Activated CD8-positive, alpha-beta memory T cell treated with anti-CD3 and anti-CD28 coated beads, Interleukin-2, amount 50 U/mL, for 4 hours (primary cell): ENCODE measurements at places on chromosomes 2 and 18.

DNA sequence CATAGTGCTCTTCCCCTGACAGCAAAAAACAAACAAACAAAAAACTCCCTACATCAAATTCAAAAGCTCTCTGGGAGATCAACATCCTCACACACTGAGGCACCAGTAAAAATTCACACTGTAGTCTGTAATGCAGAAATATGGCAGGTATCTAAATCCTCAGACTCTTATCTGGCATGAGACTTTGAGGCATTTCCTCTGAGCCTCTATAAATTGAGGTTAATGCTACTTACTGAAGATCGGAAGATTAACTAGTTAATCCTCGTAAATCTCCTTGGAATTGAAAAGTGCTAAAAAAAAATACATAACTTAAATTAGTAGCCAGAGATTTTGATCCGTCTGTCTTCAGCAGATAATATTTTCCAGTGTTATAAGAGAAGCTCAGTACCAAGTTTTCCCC is 65.0 kb downstream of the AP1S3 start:
- DNase-seq = no peak

- no peak for DNase-seq
Observed at GRCh38 chr18:11112286-11112685, 37.1 kb downstream of the PIEZO2 start.

DNA sequence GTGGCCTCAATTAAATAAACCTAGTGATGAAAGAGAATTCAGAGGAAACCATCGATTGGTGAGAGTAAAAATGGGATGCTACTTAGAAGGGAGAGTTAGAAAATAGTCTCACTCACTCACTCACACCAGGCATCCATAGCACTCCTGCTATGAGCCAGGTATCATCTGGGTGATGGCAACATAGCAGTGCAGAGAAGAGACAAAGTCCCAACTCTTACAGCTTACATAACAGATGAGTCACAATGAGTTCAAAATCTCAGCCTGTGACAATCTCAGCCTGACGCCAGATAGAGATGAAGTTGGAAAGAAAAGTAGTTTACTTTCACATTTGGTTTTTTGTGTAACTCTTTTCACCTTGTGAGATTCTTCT is 55.4 kb upstream of the THOC1 start:
- no peak for DNase-seq

- DNase-seq = no peak
Observed at GRCh38 chr2:101534149-101534611, 59.3 kb upstream of the RFX8 start.

- DNase-seq = no peak
Observed at GRCh38 chr18:73060666-73061288, 193.0 kb upstream of the NETO1 start.

DNA sequence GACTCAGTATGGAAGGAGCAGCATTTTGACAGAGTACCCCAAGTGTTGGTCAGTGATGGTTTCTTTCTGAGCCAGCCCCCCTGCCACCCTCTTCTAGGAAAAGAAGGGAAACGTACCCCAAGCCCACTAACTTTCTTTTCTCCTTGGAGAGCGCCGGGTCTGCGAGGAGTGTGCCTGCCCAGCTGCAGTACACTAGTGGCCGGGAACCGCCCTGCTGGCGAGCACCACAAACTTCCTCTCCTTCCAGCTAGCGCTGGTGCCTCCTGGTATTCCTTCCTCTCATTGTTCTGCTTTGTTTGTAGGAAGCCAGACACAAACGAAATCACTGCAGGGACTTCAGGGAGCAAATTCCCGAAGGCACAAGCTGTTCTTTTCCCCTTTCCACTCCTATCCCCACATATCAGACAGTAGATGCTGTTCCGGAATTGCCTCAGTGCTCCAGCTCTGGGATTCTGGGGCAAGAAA is 1.8 kb downstream of the CCDC85A start:
- DNase-seq = no peak

DNA sequence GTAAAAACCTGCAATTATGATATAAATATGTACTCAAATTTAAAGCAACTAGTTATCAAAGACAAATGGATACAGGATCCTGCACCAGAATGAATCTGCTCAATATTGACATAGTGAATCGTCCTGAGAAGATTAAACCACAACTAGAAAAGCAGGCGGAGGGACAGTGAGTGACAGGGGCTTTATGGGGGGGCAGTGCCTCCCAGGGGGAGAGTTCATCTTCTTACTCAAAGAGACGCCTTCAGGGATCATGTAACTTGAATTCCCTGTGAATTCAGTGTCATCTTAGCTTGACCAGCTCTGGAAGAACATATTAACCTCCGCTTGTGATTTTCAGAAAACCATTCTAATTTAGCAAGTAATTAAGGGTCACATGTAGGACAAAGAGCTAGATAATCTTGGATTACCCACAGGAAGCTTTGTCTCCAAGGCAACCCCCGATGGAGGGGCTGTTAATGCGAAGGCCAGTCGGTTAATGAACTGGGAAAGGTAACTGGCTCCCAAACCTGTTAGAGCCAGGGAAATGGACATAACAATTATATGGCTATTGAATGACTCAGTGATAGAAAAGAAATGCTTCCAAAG is 17.4 kb upstream of the LMAN1 start:
- DNase-seq = no peak

DNA sequence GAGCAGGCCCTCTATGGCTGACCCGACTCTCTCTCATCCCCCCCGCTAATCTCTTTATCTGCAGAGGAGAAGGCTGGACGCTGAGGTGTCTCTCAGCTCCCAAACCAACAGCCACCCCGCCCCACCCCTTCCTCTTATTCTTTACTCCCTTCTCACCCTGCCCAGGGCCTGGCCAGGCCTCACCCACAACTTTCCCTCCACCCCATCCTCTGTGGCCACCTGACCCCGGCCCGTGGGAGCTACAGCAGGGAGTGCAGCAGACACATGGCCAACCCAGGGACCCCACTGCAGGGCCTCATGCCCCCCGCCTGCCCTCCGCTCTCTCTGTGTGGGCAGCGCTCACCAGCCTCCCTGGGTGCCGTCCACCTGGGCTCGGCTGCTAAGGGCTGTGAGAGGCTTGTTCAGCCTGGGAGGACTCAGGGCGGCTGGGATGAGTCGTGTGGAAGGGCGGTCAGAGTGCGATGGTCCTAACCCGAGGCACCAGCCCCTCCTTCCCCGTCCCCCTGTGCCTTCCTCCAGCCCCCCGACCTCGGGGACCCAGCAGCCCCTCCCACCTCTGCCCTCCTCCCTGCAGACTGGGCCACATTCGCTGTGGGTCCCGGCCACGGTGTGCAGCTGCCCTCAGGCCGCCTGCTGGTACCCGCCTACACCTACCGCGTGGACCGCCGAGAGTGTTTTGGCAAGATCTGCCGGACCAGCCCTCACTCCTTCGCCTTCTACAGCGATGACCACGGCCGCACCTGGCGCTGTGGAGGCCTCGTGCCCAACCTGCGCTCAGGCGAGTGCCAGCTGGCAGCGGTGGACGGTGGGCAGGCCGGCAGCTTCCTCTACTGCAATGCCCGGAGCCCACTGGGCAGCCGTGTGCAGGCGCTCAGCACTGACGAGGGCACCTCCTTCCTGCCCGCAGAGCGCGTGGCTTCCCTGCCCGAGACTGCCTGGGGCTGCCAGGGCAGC is 6.8 kb downstream of the NEU4 start:
- no peak for DNase-seq

DNA sequence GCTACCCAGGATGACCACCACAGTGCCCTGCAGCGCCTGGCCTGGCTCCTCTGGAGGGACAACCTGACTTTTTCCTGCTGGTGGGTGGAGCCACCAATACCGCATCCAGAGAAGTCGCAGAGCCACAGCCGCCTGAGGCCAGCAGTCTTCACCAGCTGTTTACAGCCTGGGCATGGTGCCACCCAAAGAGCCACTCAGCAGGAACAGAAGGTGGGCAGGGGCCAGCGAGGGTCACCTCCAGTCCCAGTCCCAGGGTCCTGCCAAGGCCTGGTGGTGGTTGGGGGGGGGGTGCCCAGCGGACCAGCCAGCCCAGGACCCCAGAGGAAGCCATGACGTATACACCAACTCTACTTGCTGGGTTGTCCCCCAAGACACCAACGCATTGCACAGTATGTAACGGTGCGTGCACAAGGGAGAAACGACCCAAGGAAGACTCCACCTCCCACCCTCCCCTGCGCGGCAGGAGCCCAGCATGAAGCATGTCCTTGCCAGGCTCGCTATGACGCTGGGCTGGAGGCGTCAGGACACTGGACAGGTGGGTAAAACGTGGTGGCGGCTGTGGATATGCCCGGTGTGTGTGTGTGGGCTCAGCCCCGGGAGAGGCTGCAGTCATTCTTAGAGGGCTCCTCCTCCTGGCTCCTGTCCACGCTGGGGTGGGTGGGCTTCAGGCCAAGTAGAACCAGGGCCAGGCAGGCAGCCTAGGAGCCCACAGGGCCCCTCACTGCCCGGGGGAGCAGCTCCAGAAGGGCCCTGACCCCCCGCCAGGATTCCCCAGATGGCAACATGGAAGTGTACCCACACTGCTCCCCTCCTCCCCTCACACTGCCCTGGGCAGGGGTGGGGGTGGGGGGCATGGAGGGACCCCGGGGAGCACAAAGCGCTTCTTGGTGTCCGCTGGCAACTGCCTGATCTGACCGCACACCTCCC is 49.3 kb downstream of the HS6ST1 start:
- no peak for DNase-seq

DNA sequence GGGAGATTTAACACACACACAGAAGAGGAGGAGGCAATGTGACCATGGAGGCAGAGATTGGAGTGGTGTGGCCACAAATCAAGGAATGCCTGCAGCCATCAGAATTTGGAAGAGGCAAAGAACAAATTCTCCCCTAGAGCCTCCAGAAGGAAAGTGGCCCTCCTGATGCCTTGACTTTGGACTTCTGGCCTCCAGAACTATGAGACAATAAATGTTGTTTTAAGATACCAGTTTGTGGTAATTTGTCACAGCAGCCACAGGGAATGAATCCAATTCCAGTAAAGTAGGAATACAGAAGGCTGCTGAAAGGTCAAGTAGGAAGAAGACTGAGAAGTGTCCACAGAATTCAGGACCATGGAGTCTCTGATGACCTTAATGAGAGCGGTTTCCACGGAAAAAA is 18.1 kb downstream of the PAIP2B start:
- no peak for DNase-seq

DNA sequence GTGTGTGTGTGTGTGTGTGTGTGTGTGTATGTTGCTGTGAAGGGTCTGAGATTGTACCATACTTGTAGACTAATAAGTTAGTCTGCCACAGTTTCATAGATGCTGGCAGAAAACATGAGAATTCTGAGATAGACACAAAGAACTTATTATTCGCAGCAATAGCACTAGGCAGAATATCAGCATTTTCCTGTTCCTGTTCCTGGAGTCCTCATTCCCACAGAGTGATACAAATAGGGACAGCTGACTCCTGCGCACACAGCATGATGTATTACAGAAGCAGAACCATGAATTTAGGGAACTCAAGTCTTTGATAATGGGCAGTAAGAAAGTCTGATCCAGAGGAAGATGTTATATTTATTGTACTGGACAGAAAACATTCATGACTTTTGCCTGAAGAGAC is 1466.3 kb downstream of the DPP10 start:
- DNase-seq = no peak

- peak; percentile 67 for DNase-seq
Observed at GRCh38 chr2:64522843-64523428, 1.2 kb upstream of the AFTPH start.

- no peak for DNase-seq
Observed at GRCh38 chr2:58967736-58968135, 726.6 kb upstream of the FANCL start.

GRCh38 chr2:78861546-78861945 is 164.0 kb upstream of the REG3G start:
- no peak for DNase-seq

- no peak for DNase-seq
Observed at GRCh38 chr2:70658476-70658875, 104.8 kb upstream of the TGFA start.

DNA sequence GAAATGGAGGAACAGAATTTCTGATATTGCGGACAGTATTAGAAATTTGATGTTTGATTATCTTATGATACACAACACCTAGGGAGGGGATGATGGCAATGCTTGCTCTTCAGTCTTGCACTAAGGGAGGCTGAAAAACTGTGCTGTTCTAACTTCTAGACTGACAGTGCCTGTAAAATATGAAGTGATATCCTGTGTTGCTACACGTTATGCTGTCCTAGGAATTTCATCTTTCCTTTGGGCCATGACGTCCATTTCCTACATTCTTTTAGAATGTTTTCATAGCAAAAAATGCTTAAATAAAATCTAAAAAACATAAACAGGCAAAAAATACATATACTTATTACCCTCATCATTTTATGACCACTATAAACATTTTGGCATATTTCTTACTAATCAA is 55.3 kb downstream of the OSBPL1A start:
- DNase-seq = no peak

- DNase-seq = no peak
Observed at GRCh38 chr18:33673689-33674088, 95.7 kb downstream of the ASXL3 start.

- DNase-seq = no peak
Observed at GRCh38 chr18:12308386-12309100, 502 bp downstream of the TUBB6 start.

DNA sequence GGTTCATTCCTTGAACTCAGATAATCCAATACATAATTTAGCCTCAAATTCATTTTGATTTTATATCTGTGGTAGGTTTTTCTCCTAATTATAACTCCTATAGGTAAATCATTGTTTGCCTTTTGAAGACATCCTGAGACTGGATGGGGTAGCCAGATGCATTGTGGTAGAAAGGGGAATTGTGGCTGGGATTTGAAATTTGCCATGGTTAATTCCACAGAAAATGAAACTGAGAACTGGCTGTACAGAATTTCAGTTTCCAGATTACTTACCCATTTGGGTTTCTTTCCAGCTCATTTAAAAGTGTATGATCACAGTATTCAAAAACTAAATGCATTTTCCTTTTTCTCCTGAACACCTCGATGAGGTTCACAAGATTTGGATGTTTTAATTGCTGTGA is 18.2 kb downstream of the CDKL4 start:
- DNase-seq = no peak
